Endothelial cell of coronary artery (primary cell): ENCODE measurements at places on chromosomes 16 and 17. TPM values are rescaled to one million over a fixed set of nuclear protein-coding genes. Genes with fewer than 3 reads are reported as not detected.

Gene CDK10
- 34.8 and 54.9 TPM in 2 replicates for total RNA-seq

Gene DPEP3
- not detected in 2 replicates for total RNA-seq

Gene TP53TG3D
- 0.18 TPM in 1 of 2 replicates, not detected in the other for total RNA-seq

Gene HS3ST3A1
- total RNA-seq = 0.18 TPM in 1 of 2 replicates, not detected in the other

Gene SCIMP
- total RNA-seq = not detected in 2 replicates

Gene SEZ6L2
- 1.2 and 3.7 TPM in 2 replicates for total RNA-seq

Gene ITGAX
- 0.38 and 0.81 TPM in 2 replicates for total RNA-seq

Gene CALB2
- not detected in 2 replicates for total RNA-seq

Gene GP1BA
- total RNA-seq = not detected in 2 replicates

Gene OR4D1
- total RNA-seq = not detected in 2 replicates

Gene TMEM219
- 61.0 and 61.1 TPM in 2 replicates for total RNA-seq

Gene STAT5A
- total RNA-seq = 14.8 and 25.9 TPM in 2 replicates

Gene SLC35G6
- total RNA-seq = not detected in 2 replicates

Gene ATP2A3
- 0.54 and 0.85 TPM in 2 replicates for total RNA-seq

Gene PYY
- total RNA-seq = not detected in 2 replicates

Gene SSTR5
- total RNA-seq = under 0.01 TPM in 1 of 2 replicates, not detected in the other

Gene ITGB3
- total RNA-seq = 54.6 and 138 TPM in 2 replicates

Gene DNASE1
- 9.0 and 15.2 TPM in 2 replicates for total RNA-seq

Gene G6PC1
- not detected in 2 replicates for total RNA-seq

Gene MILR1
- total RNA-seq = 2.7 and 6.9 TPM in 2 replicates

Gene TNK1
- under 0.01 and 0.28 TPM in 2 replicates for total RNA-seq

Gene GFOD2
- 48.8 and 57.4 TPM in 2 replicates for total RNA-seq

Gene TMC7
- total RNA-seq = 3.7 and 4.0 TPM in 2 replicates

Gene UQCRC2
- 236 and 249 TPM in 2 replicates for total RNA-seq

Gene DNAAF8
- 0.45 and 0.56 TPM in 2 replicates for total RNA-seq

Gene OGFOD3
- 22.9 and 26.6 TPM in 2 replicates for total RNA-seq

Gene CCL3
- total RNA-seq = not detected in 2 replicates

Gene FN3KRP
- total RNA-seq = 17.7 and 21.6 TPM in 2 replicates

Gene HYDIN
- under 0.01 TPM in 1 of 2 replicates, not detected in the other for total RNA-seq

Gene SGSH
- 13.7 and 21.1 TPM in 2 replicates for total RNA-seq

Gene KRT20
- total RNA-seq = not detected in 2 replicates

Gene SULT1A4
- total RNA-seq = 5.4 and 6.2 TPM in 2 replicates

Gene PSMD7
- total RNA-seq = 101 and 123 TPM in 2 replicates

Gene KRTAP2-3
- not detected in 2 replicates for total RNA-seq

Gene SNX20
- not detected in 2 replicates for total RNA-seq

Gene KRTAP3-2
- not detected in 2 replicates for total RNA-seq

Gene ANKFN1
- total RNA-seq = 0.09 TPM in 1 of 2 replicates, not detected in the other

Gene C16orf82
- total RNA-seq = not detected in 2 replicates

Gene STH
- not detected in 2 replicates for total RNA-seq

Gene COL1A1
- total RNA-seq = 1.2 and 725 TPM in 2 replicates

Gene NTN3
- total RNA-seq = under 0.01 and 0.09 TPM in 2 replicates

Gene ZP2
- total RNA-seq = not detected in 2 replicates

Gene GJD3
- total RNA-seq = 0.18 TPM in 1 of 2 replicates, not detected in the other

Gene RSPRY1
- total RNA-seq = 47.6 and 64.1 TPM in 2 replicates

Gene APOBR
- not detected in 2 replicates for total RNA-seq

Gene CTRB1
- not detected in 2 replicates for total RNA-seq

Gene KRTAP2-2
- not detected in 2 replicates for total RNA-seq

Gene TBC1D3K
- total RNA-seq = not detected in 2 replicates

Gene SLC12A3
- not detected in 2 replicates for total RNA-seq

Gene CRYM
- not detected in 2 replicates for total RNA-seq

Gene PYCARD
- total RNA-seq = 43.1 and 63.2 TPM in 2 replicates

Gene LRRC46
- total RNA-seq = 0.09 TPM in 1 of 2 replicates, not detected in the other

Gene SOST
- not detected in 2 replicates for total RNA-seq

Gene C16orf89
- total RNA-seq = not detected in 2 replicates
